ENCODE measurements at places on chromosomes 16 and 17.
A peak's percentile ranks its signal among the peaks of the same experiment; 100 is the strongest.

DNA sequence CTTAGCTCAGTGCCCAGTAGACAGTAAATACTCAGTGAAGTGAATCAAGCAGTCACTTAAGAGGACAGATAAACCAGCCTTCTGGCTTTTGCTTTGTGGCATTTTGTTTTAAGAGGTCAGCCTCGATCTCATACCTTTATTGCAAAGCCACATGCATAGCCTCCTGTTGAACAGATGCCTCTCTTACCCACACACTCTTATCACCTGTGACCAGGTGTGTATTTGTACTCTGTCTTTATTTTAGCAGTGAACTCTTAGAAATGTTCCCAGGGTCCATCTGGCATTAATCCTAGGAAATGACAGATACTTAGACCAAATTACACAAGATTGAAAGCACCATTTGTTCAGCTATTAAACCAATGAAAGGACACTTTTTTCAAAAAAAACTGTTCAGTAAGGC is 1426.5 kb downstream of the CDH11 start:
- DNase-seq: no peak

- DNase-seq: no peak
Observed at GRCh38 chr17:57404073-57404472, 147.8 kb downstream of the MSI2 start.

GRCh38 chr17:42623732-42624596 is 14.5 kb downstream of the TUBG1 start:
- no peak for DNase-seq

DNA sequence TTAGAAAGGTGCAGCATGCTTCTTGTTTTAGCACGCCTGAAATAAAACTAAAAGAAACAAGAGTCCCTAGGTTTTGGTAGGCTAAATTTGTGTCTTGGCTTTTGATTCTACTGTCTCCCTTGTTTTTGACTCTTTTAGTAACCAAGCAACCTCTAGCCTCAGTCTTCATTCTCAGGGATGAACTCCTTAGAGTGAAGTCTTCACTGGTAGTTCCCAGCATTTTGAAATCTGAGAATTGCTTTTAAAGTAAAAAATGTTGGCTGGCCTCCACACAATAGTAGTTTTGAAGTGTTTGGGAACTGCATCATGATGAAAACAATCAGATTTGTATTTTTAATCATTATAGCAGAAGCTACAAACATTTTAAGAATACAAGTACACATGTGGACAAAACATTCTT is 6.1 kb upstream of the CDR2 start:
- DNase-seq: no peak

DNA sequence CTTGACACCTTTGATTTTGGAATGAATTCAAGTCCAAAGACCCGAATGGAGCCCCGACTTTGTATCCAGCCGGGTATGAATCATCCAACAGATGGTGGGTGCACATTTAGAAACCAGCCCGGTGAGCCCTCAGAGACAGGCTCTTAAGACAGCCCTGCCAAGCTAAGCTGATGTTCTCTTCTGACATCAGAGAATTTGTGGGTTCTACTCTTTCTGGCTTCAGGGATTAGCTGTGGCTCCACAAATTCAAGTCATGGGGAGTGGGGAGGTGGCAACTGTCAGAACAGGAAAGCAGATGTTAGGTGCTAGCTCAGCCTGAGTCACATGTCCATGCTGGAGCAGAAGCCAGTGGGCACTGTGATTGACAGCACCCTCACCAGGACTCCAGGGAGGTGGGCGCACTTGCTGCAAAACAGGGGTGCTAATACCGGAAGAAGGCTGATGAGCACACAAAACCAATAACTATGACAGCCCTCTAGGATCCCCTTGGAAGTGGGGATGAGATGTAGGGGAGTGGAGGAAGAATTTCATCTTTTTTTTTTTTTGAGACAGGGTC is 31.4 kb upstream of the XYLT2 start:
- no peak for DNase-seq

DNA sequence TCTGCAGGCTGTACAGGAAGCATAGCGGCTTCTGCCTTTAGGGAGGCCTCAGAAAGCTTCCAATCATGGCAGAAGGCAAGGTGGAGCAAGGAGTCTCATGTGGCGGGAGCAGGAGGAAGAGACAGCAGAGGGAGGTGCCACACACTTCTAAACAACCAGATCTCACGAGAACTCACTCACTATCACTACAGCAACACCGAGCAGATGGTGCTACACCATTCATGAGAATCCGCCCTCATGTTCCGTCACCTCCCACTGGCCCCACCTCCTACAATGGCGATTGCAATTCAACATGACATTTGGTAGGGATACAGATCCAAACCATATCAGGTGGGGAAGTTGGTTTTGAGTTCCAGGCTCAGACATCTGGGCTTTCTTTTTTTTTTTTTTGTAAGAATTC is 31.9 kb upstream of the NUDT7 start:
- no peak for DNase-seq

GRCh38 chr17:37273409-37274051 is 102.3 kb upstream of the C17orf78 start:
- DNase-seq: no peak

DNA sequence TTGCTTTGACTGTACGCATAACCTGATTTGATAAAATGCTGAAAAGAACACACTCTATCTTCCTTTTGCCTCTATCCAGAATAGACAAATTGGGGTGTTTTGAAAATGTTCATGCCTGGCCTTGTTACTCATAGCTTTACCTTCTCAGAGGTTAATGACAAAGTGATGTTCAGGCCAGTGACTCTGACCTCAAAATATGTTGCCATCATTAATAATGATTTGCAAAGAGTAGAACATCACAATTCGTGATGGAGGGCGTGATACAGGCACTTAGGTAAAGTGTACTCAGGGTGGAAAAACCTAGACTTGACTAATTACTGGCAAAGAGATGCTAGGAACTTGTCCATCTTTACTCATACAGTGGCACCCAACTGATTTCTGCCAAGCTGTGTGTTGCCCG is 656.6 kb upstream of the SOX9 start:
- no peak for DNase-seq

GRCh38 chr16:82386761-82387160 is 216.7 kb upstream of the MPHOSPH6 start:
- no peak for DNase-seq

DNA sequence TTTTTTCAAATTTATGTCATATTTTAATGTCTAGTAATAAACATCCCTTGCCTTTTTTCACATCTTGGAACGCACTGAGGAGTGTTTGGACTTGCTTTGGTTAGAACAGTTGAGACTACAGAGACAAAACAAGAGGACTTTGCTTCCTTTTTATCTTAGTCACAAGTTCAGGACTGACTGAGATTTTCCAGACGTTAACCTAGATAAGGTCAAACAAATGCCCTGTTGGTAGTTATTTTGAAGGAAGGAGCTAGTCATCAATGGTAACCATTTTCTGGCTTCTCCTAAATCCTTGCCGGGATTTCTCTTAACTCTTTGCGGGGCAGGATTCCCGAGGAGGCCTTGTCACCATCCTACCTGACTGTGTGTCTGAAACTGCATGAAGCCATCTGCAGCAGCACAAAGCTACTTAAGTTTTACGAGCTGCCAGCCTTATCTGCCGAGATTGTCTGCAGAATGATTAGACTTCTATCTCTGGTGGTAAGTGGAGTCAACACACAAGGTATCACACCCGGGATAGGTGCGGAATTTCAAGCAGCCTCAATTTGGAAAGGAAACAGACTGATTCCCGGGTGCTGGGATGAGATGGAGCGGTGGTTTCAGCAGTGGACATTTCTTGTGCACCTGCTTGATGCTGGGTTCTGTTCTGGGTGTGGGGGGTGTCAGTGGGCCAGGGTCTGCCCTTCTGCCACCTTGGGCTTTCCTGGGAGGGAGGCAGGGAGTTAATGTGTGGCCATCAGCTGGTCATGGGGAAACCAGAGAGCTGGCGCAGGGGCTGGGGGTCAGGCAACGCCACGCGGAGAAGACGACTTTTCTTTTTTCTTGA is 48.3 kb downstream of the RNF213 start:
- DNase-seq: no peak

- peak; percentile 24 for DNase-seq
Observed at GRCh38 chr17:4594931-4595684, 10.8 kb downstream of the SMTNL2 start.

DNA sequence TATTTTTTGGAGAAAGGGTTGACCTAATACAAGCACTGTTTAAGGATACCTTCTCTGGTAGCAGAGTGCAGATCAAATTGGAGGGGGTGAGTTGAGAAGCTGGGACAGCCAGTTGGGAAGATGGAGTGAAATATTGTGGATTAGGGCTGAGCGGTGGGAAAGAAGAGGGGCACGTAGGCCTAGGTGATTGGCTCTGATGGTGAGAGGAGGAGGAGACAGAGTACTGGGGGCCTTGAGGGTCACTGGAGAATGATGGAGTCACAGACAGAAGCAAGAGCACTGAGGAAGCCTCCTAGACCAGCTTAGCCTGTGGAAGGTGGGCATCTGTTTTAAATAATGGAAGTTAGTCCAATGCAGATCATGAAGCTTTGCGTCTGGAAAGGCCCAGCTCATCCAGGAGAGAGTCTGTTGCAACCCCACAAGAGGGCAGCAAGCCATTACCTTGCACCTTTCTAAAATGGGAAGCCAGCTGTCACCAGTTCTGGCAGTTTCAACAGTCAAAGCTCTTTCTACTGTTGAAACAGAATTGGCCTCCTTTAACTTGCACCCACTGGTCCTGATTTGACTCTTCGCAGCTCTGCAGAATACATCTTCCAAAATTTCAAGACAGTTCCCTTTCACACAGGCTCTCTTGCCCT is 11.8 kb downstream of the SLC9A5 start:
- no peak for DNase-seq

DNA sequence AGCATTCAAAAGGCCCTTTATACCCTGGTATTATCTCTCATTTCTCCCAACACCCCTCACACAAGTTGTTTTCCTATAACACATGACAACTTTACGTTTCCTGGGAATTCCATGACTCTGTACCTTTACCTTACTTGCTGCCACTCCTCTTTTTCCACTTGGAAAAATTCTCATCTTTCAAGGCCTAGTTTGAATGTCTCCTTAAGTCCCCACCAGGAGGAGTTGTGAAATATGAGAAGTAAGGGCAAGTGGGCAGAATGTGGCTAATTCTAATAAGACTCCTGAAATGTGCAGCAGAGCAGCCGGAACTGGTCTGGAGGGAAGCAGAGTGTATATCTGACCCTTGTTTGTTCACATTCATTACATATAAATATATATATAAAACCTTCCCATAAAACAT is 39.7 kb downstream of the BRCA1 start:
- no peak for DNase-seq

GRCh38 chr17:50686494-50687199 is 21.1 kb downstream of the ANKRD40 start:
- DNase-seq: no peak

GRCh38 chr17:12857592-12857991 is 68.3 kb downstream of the ARHGAP44 start:
- DNase-seq: no peak

DNA sequence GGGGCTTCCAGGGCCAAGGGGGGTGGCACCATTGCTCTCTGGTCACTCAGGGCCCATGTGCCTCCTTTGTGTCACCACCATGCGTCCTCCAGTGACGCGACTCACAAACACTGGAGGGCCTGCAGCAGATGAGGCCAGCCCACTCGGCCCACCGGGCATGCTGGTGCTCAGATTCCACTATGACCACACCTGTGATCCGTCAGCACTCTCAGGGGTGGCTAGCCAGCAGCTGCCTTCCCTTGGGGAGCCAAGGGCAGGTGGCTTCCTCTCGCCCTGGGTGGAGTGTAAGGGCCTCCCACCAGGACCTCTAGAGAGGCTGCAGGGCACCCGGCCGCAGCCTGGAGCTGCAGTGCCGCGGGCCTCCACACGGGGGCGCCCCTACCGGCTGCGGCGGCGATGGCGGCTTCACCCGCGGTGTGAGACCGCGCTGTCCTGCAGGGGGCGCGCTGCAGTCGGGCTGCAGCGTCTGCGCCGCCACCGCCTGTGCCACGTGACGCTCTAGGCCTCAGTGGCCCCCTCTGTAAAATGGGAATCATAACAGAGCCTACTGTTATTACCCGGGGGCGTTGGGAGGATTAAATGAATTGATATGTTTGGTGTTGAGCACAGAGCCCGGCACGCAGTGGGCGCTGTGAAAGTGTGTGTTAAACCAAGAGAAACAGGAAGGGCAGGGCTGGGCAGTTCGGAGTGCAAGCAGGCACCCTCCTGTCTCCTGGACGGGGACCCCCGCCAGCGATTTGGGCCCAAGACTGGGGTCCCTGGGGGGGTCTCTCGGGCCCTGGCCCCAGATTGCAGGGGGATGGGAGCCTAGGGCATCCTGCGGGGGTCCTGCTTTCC is 192.4 kb upstream of the GSE1 start:
- peak; percentile 49 for DNase-seq

GRCh38 chr17:323721-324571 is 28.7 kb downstream of the RPH3AL start:
- no peak for DNase-seq

GRCh38 chr16:54015147-54015546 is 271.4 kb downstream of the IRX3 start:
- no peak for DNase-seq

GRCh38 chr16:1659031-1659430 is 19.0 kb upstream of the JPT2 start:
- DNase-seq: no peak

DNA sequence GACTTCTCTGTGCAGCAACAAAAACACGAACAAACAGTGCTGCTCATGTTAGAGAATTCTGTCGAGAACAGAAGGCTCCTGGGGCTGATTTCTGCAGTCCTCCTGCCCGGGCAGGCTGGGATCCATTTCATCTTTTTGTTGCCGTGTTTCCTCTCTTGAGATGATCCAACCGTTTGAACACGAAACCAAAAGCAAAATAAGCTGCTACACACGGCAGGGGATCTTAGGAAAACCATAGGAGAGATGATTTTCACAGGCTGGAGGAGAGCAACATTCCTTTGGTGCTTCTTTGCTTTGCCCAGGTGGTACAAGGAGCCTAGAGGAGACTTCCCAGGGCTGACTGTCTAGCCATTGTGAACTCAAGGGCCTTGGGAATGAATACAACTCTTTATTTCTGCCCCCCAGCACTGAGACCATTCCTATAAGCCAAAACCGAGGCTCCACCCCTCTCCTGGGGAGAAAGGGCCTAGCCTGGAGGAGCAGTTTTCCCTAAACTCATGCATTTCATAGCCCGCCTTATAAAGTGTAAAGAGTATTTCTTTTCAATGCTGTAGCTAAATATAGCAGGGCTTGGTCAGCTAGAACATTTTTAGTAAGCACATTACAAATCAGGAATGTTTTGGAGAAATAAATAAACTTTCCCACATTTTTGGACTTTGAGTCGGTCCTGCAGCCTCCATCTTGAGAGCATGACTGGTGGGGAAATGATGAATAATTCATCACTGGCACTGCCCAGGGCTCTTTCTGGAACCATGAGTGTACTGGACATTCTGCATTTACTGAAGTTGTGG is 7.7 kb downstream of the FOXL1 start:
- DNase-seq: no peak

GRCh38 chr16:72286936-72287620 is 115.1 kb upstream of the PMFBP1 start:
- no peak for DNase-seq

- DNase-seq: no peak
Observed at GRCh38 chr17:35765756-35766488, 5.2 kb downstream of the C17orf50 start.

- DNase-seq: no peak
Observed at GRCh38 chr16:12737563-12737962, 66.1 kb downstream of the CPPED1 start.
